ENCODE measurements at places on chromosomes 6 and 20.
A peak's percentile ranks its signal among the peaks of the same experiment; 100 is the strongest.

- DNase-seq, result no peak
Measured at GRCh38 chr6:88449770-88450169, 283.6 kb upstream of the CNR1 start.

- no peak for DNase-seq
Measured at GRCh38 chr6:129130959-129131681, 248.2 kb downstream of the LAMA2 start.

DNA sequence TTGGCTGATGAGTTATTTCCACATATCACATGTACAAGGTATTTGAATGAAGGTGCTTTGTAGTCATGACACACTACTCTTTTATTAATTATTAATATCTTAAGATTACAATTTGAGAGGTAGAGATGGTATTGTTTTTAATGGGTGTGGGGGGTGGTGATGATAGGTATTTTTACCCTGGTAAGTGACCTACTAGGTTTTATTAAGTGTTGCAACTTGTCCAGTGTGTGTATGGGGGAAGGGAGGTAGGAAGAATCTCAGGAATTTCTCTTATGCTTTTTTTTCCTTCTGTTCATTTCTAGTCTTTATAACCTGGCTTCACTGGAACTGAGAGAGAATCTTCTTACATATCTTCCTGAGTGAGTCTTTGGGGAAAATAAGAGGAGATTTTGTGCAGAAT lies 101.4 kb downstream of the LRRC1 start:
- DNase-seq, result no peak

DNA sequence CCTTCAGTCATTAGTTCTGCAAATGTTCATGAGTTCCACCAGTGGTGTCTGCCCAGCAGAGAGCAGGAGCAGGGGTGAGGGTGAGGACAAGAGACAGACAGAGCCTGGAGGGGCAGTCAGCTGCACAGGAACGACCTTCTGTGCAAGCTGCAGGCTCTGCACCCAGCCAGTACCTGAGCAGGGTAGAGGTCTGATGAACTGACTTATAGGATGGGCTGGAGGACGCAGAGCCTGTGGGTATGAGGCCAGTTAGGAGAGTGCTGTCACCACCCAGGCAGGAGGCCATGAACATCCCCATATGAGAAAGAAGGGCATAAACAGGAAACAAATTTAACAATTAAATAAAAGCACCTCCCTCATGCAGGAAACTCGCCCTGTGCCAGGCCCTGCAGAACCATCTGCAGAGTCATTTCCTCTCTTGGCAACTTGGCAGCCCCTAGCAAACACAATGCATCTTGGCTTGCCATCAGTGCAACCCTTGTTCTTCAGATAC lies 17.9 kb downstream of the C6orf15 start:
- peak; percentile 52 for DNase-seq

Measured in activated CD8-positive, alpha-beta memory T cell treated with anti-CD3 and anti-CD28 coated beads, Interleukin-2, amount 10 ng/mL, durations not matched to agents 7 days and 5 days (primary cell).